ENCODE measurements at places on chromosomes 6 and 20.

- DNase-seq = no peak
Measured at GRCh38 chr6:152879681-152880080, 103.2 kb downstream of the FBXO5 start.

GRCh38 chr6:157366648-157367047 lies 14.3 kb upstream of the ZDHHC14 start:
- no peak for DNase-seq

GRCh38 chr6:31734247-31734820 lies 2.0 kb downstream of the CLIC1 start:
- DNase-seq = no peak

- DNase-seq = no peak
Measured at GRCh38 chr20:49914310-49915117, 815 bp downstream of the SPATA2 start.

GRCh38 chr6:90315354-90315950 lies 18.8 kb upstream of the BACH2 start:
- DNase-seq = no peak

DNA sequence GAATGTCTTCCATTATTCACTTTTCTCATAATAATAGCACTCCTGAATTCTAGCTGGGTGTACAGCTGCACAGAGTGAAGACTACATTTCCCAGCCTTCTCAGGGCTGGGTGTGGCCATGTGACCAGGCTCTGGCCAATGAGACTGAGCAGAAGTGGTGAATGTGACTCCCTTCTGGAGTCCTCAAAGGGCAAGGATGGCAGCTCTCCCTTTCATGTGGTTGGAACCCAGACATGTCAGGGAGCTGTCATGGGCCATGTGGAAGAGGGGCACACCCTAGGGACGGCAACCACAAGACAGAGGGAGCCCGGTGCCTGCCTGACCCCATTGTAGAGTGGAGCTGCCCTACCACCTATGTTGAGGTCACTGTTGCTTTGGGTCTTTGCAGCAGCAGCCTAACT lies 312.8 kb upstream of the SULF2 start:
- DNase-seq = no peak

DNA sequence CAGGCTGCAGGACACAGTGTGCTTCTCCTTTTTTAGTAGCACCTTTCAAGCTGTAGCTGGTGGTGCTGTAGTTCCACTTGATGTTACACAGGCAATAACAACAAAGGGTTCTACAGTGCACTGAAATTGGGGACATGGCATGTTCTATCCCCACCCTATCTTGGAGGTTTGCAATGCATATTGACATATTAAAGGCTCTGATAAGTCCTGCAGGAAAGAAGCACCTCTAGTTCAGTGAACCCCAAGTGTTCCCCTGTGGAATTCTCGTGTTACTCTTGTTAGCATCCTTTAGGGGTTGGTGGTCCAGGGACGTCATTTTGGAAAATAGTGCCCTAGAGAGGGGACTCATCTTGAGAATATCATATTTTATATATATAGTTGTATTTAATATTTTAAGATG lies 337.6 kb downstream of the DHX35 start:
- no peak for DNase-seq

DNA sequence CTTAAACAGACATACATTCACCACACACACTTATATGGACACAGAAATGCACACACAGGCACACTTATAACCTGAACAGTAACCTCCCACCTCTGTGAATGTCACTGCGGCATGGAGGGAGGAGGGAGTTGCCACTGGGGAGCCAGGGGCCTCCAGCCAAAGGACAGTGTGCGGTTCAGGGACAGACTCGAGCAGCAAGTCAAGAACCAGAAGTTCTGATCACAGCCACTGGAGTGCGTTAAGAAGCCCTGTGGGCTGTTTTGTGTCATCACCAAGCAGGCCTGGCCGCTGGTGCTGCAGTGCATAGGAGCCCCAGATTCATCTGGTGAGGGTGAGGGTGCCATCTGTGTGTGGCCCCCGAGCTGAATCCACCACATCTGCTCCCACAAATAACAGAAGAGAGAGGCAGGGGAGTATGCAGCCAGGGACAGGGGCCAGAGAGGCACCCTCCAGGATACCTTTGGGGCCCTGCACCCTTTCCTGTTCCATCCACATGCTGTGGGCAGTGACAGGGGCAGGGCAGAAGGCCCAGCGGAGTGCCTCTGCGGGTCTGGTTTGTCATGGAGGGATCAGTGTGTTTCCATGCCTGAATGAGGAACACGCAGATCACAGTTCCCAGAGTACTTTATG lies 20.3 kb downstream of the SYNDIG1 start:
- DNase-seq = no peak

- no peak for DNase-seq
Measured at GRCh38 chr6:155311086-155311485, 3.2 kb downstream of the TFB1M start.

DNA sequence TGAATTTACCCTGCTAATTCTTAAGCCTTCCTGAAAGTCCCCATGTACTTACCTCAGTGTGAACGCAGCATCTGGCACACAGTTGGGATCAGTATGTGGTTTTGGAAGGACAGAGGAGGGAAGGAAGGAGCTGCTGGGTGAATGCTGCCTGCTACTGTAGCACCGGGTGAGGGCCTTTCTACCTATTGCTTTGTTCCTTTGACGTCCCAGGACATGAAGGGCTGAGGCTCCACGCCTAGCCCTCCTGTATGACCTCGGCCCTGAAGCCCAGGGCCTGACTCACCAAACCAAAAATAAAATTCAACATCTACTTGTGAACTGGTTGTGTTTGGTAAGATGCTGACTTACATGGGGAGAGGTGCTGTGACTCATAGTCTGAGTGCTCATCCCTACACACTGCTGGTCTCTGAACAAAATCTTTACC lies 51.1 kb downstream of the ARID1B start:
- DNase-seq = no peak

DNA sequence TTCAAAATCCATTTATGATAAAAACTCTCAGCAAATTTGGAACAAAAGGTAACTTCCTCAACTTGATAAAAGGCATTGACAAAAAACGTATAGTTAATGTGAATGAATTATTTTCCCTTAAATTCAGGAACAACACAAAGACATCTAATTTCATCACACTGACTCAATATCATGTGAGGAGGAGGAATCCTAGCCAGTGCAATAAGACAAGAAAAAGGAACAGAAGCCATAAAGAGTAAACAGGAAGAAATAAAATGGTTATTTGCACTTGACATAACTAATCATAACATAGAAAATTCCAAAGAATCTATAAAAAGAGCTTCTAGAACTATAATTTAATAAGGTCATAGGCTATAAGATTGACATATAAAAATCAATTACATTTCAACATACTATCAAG lies 31.4 kb downstream of the CHD6 start:
- no peak for DNase-seq

DNA sequence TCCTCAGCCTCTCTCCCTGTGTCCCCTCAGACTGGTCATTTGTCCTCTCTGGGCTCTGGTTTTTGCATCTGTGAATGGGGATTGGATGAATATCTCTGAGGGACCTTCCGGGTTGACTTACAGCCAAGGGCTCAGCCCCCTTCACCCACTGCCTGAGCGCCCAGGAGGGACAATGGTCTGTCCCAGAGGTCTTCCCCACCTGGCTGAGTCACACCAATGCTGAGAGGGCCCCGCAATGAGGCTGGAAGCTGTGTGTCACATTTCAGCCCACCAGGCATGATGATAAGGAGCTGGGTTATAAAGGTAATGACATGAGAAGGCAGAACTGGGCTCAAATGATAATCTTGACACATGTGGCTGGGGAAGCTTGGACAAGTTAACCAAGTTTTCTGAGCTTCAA lies 70.5 kb downstream of the TOX2 start:
- no peak for DNase-seq

GRCh38 chr6:142819603-142820337 lies 125.2 kb downstream of the HIVEP2 start:
- no peak for DNase-seq

DNA sequence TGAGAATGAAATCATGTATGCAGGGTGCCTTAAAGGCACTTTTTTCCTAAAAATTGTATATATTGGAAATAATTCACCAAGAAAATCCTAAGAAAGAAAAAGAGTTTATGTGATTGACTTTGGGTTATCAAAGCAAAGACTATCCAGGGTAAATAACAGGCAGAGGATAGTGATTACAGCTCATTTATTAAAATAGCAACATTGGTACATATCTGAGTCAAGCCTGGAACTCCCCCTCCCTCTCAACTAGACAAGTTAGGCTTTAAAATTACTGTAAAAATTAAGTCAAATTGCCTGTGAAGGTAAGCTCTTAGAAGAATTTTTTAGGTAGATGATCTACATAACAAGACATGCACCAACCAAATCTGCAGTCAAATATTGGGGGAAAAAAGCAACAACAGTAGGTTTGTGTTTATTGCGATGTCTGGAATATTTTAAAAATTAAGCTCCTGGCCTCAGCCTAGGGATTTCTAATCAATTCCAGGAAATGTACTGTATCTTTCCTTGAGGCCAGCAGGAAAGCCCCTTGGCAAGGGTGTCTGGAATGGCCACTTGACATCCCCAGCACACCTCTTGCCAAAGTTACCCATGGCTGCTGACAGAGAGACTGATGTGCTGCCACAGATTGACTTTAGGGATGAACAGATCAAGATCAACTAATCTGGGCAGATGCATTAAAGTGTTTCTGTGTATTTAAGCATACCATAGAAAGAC lies 31.2 kb upstream of the HBS1L start:
- DNase-seq = no peak

DNA sequence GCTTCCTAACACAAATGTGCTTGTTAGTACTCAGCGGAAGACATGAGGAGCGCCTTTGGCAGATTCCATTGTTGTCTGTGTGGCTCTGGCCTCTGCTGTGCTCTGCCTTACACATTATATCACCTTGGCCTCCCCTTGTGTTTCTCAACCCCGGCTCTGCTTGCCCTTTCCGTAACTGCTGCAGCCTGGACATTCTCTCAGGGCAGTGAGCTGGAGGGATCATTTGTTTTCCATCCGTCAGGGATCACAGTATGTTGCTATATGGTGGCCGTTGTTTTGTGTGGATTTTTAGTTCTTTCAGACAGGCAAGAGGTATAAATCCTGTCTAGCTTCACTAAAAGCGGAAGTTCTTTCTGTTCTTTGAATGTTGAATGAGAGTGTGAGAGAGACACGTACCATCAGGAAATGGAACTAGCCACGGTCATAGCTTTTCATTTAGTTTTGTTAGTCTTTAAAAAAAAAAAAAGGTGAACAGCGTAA lies 175.1 kb downstream of the JARID2 start:
- no peak for DNase-seq

- DNase-seq = no peak
Measured at GRCh38 chr6:128046033-128046432, 145.2 kb upstream of the THEMIS start.

DNA sequence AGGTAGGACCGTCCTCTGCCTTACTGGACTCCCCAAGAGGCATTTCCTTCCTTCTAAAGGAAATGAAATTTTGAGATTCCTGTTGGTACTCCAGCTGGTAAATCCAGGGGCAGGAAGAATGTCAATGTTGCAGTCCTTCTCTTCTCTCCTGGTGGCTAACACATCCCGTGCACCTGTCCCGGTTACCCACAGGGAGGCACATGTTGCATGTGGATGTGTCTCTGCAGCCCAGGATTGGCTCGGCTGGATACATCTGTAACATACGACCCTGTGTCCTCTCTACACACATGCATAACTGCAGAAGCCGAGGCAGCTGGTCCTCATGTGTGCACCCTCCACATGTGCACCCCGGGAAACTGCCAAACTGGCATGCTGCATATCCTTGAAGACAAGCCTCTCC lies 1.3 kb upstream of the LRFN2 start:
- DNase-seq = no peak

DNA sequence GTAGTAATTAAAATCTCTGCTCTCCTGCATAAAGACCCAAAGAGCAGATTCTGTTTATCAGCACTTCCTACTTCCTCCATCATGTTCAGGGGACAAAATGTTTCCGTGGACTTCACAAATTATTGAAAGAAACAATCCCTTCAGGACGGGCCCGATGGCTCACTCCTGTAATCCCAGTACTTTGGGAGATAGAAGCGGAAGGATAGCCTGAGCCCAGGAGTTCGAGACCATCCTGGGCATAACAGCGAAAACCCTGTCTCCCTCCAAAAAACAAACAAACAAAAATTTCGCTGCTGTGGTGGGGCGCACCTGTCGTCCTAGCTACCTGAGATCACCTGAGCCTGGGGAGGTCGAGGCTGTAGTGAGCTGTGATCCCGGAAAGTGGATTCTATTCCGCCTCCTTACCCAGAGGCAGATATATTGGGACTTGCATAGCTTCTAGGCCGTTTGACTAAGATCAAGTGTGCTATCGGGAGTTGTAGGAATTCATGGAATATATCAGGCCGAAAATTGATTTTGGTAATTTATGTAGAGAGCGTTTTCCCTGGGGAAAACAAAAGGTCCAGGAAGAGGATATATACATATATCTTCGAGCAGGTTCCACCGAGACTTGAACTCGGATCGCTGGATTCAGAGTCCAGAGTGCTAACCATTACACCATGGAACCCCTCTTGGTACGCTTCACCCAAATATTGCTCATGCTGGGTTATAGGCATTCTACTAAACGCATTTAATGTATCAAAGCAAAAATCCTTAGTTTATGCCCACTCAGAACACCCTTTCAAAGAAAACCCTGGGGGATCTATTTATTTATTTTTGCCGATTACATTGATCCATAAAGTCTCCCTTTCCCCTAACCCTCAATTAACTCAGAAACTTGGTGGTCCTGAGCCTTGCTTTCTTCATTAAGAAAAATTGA lies 74.5 kb upstream of the ZNF184 start:
- no peak for DNase-seq

DNA sequence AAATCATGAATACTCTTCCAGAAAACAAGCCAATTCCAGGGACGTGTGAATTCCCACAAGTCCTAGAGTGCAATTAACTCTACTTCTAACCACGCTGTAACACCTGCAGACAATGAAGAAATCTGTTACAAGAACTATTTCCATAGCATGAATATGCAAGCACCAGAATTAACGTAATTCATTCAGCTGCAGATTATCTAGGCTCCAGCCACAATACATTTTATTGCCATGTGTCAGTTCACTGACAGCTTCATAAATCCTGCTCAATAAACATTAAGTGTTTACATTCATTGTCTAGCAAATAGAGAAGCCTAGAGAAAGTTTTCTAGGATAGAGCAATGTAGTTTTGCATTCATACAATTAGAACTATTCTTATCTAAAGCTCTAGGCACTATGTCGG lies 1348.5 kb downstream of the GRIK2 start:
- no peak for DNase-seq

GRCh38 chr6:15296735-15297134 lies 50.9 kb downstream of the JARID2 start:
- DNase-seq = no peak

All from esophagus squamous epithelium (tissue), 5 donors.